ENCODE measurements at places on chromosomes 1 and 21.

GRCh38 chr1:227759341-227760300 is 24.4 kb downstream of the SNAP47 start:
- DNase-seq = no peak

GRCh38 chr1:52913537-52913936 is 8.0 kb downstream of the ECHDC2 start:
- no peak for DNase-seq

DNA sequence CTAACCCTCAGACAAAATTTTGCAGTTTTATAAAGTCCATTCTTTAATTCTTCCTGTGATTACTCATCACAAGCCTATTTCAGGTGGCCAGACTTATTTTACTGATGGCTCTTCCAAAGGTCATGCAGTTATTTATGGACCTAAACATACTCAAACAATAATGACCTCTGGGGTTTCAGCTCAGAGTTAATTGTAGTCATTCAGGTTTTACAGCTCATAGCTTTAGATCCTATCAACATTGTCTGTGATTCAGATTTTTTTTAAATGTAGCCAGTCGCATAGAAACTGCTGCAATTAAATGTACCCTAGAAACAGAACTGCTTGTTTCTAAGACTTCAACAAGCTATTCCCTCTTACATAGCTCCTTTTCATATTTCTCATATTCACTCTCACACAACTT is 270.8 kb downstream of the COL11A1 start:
- DNase-seq = no peak

DNA sequence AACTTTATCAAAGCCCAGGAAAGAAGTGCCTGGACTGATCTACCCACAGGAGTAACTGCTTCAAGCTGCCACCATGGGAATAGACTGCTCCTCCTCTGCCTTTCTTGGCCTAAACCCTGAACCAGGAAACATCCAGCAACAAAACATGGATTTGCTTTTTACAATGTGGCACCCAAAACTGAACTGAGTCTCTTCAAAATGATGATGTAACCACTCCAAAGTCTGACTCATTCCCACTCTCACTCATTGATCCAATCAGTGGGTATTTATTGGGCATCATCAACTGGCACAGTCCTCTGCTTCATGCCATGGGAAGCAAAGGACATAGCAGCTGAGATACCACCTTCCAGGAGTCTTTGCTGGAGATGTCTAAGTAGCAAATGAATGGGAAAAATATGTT is 23.5 kb downstream of the CYP4A22 start:
- no peak for DNase-seq

DNA sequence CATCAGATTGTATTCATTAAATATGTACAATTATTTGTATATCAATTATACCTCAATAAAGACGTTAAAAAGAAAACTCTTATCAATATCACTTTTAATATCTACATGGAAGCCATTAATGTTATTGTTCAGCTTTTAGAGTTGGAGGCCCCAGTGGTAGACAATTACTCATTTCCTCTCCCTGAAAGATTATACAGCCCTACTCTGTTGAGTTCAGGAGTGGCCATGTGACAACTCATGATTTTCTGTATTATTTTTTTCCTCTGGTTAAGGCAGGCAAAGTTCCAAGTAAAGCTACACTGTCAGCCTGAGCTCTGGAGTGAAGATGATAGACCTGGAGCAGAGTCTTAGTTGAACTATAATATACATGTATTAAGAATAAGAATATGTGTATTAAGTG is 247.9 kb upstream of the B3GALT2 start:
- DNase-seq = no peak

- no peak for DNase-seq
Measured at GRCh38 chr1:181405584-181405983, 77.7 kb upstream of the CACNA1E start.

GRCh38 chr1:99264201-99265021 is at the start of gene PLPPR4:
PLPPR4 (plus strand) TSS chr1:99264492; CDS start chr1:99264594, 102 bp downstream.
- no peak for DNase-seq

DNA sequence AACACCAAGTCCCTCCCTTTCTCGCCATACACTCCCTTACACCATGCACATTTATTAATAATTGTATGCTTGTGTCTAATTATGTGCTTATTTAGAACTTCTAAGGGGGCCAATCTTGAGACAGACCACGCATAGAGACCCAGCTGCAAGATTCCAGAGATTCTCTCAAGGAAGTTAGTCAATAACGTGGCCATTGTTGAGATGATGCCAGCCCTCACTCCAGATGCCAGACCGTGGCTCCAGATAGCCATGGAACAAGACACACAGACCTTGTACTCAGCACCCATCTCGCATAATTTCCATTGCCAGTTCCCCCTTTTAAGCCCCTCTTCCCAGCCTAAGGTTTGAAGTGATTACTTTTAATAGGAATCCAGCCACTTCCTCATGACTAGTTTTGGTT is 62.4 kb downstream of the DIRAS3 start:
- DNase-seq = no peak

All from activated CD4-positive, CD25-positive, alpha-beta regulatory T cell treated with anti-CD3 and anti-CD28 coated beads, Interleukin-2, amount 50 U/mL, for 16 hours (primary cell).